ENCODE measurements at places on chromosomes 12 and 14.

DNA sequence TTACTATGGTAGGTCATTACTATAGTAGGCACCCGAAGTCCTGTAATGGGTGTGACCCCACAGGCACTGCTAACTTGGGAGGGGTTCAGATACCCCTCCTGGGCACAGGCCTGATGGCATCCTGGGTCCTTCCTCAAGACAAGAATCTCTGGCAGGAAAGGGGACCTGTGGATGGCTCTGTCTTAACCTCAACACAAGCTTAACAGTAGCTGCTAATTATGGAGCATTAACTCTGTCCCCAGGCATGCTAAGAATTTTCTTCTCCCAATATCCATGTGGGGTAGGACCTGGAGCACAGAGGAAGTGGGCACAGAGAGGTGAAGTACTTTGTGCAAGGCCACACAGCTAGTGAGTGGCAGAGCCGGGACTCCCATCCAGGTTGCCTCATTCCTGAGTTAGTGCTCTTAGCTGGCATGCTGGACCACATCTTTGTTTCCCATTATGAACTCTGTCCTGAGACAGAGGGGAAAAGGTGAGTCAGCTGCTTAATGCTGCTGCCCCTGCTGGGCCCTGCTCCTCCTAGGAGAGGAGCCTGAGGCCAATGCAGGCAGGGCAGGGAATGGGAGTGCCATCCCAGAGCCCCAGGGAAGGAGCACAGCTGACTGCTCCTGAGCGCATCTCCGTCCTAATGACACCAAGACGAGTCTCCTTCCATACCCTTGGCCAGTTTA, 32.1 kb downstream of the GALNT16 start:
- no peak for DNase-seq

DNA sequence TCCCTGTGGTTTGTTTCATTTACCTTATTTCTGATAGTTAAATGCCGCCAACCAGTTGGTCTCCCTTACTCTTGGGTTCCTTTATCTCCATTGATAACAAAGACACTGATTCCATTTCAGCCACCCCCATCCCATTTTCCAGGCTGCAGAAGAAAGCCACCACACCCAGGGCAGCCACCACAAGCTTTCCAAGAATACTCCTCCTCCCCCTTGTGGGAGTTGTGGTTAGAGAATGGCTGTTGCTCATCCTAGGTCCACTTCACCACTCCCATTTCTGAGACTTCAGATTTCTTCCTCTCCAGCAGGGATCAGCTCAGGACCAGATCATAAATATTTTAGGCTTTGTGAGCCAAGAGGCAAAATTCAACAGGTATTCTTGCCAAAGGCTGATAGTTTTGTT, 73.9 kb downstream of the ANO4 start:
- DNase-seq = no peak

DNA sequence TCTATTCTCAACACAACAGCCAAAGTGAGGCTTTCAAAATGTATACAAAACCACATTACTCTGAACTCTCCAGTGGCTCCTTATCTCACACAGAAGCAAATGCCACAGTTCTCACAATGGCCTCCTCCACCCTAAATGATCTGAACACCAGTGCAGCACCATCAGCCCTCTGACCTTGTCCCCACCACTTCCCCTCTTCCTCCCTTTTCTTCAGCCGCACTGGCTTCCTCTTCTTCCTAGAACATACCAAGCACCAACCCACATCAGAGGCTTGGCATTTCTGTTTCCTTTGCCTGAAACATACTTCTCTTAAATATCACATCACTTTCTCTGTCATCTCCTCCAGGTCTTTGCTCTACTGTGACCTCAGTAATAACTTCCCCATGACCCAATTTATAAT, 66.3 kb downstream of the GPR135 start:
- DNase-seq = peak; percentile 46

GRCh38 chr14:61746881-61747280, 15.3 kb upstream of the SNAPC1 start:
- DNase-seq = no peak

- no peak for DNase-seq
These were observed 70.5 kb upstream of the FLRT2 start for GRCh38 chr14:85459361-85460000.

- no peak for DNase-seq
These were observed 94.5 kb downstream of the OTOGL start for GRCh38 chr12:80193865-80194264.

DNA sequence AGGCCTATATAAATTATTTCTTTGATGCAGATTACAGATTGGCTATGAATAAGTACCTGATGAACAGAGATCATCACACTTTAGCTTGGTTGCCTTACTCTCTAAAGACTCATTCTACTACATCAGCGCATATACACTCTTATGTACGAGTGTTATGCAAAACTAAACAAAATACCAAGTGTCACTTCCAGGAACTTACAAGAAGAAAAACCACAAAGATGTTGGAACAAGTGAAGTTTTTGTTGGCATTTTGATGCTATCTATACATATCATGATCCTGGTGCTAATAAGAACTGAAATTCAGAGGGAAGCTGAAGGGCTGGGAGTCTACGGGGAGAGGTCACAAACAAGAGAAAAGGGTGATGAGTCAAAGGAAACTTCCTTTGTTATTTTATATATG, 47.9 kb upstream of the CERS5 start:
- DNase-seq = no peak

DNA sequence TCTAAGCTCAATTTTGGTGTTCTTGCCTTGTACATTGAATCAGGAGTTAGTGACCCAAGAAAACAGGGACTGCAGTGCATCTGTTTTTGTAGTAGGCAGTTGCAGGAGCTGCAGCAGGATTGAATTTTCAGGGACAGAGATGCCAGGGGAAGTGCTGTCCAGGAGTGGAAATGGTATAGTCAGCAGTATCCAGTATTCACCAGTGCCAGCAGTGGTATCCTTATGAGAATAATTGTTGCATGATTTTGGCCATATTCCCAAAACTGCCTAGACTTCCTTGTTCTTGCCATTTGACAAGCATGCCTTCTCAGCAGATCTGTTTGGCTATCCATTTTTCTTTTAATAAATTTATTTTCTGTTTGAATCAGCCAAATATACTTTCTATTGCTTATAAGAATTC, 18.6 kb upstream of the ABCD2 start:
- DNase-seq = no peak

Measured in activated CD4-positive, alpha-beta T cell treated with anti-CD3 and anti-CD28 coated beads, Interleukin-2, amount 10 ng/mL, durations not matched to agents 7 days and 5 days (primary cell).